ENCODE measurements at places on chromosomes 1 and 21. TPM values are rescaled to one million over a fixed set of nuclear protein-coding genes. Genes with fewer than 3 reads are reported as not detected.
A peak's percentile ranks its signal among the peaks of the same experiment; 100 is the strongest.

GRCh38 chr1:162353702-162354101, 23.0 kb downstream of the SPATA46 start:
- no peak for DNase-seq

DNA sequence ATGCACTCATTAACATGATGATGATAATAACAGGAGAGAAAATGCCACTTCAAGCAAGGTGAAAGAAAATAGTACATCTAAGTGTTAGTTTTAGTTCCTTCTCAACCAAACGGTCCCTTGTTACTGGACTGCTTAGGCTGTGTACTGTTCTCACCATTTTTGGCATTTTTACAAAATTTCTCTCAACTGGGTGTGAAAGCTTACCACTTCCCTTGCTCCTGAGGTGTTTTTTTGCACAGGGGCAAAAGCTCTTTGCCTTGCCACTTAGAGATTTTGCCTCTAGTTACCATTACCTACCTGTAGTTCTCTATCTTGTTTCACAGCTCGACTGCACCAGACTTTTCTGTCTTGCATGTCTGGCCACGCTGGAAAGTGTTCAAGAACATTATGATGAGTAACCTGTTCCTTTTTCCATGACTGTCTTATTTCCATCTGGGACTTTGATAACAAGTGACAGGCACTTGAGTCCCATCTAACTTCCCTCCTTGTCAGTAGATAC, 10.7 kb downstream of the NEK7 start:
- peak; percentile 20 for DNase-seq

GRCh38 chr21:45739218-45740087, 95.9 kb downstream of the PCBP3 start:
- no peak for DNase-seq

CFAP107 gene
- not detected for total RNA-seq

GRCh38 chr1:161706482-161707347, at the start of gene FCRLA:
Gene FCRLA, plus strand, starts transcription at chr1:161707229. Its CDS starts 36 bp downstream, at chr1:161707265.
- no peak for DNase-seq

GNAT2 gene
- 1.2 TPM for total RNA-seq

HES3 gene
- not detected for total RNA-seq

Measured in activated T-helper 1 cell treated with anti-CD3 and anti-CD28 coated beads, Interleukin-12 subunit alpha, Interleukin-12 subunit beta, Interleukin-2, Interleukin-4 antibody, amounts not matched to agents 30 ng/mL and 10 ng/mL and 1 ng/mL, durations not matched to agents 14 hours and 24 hours and 36 hours (primary cell).